Suprapubic skin (tissue), 4 donors: ENCODE measurements at places on chromosomes 16 and 17.

- no peak for DNase-seq
Observed at GRCh38 chr17:69567130-69567529, 152.6 kb downstream of the MAP2K6 start.

DNA sequence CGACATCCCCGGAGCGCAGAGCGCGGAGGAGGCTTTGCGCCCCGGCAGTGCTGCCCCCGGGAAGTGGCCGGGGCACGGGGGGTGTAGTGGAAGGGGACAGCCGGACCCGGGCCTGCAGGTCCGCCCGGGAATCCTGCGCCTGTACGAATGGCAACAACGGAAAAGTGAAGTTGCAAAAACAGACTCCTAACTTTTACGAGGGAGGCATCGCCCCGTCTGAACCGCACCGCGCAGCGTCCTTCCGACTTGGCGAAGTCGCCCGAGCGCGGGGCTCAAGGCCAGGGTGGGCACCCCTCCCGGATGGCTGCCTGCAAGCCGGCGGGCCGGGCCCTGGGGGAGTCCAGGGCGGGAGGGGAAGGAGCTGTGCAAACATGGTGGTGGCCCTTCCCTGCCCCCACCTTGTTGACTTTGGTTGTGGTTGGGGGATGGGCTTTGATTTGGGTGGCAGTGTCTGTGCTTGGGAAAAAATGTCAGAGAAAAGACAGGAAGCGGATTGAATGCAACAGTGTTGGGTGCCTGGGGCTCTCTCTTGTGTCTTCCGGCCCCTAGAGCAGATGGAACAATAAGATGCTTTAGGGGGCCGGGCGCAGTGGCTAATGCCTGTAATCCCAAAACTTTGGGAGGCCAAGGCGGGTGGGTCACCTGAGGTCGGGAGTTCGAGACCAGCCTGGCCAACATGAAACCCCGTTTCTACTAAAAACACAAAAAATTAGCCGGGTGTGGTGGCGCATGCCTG lies 675 bp downstream of the RNF213 start:
- no peak for DNase-seq

GRCh38 chr17:14119546-14119945 lies 50.2 kb downstream of the COX10 start:
- no peak for DNase-seq

DNA sequence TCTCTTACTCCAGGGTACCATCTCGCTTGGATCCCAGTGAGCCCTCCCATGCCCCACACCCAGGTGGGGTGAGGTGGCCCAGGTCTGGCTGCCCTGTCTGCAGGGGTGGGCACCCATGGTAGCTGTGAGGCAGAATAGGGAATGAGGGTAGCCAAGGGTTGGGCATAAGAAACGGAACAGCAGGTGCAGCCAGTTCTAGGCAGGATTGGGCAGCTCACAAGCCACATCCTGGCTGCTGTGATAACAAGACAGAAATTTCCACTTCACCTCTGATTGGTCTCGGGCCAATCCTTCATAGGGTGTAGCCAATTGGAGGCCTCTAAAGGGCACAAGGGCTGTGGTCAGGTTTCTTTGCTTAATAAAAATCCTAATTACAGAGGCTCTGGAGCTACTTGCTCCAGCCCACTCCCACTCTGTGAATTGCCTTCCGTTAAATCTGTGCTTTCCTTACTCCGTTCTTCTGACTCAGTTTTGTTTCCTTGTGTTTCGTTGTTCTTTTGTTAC lies 1.5 kb upstream of the ARHGDIG start:
- DNase-seq, result no peak

DNA sequence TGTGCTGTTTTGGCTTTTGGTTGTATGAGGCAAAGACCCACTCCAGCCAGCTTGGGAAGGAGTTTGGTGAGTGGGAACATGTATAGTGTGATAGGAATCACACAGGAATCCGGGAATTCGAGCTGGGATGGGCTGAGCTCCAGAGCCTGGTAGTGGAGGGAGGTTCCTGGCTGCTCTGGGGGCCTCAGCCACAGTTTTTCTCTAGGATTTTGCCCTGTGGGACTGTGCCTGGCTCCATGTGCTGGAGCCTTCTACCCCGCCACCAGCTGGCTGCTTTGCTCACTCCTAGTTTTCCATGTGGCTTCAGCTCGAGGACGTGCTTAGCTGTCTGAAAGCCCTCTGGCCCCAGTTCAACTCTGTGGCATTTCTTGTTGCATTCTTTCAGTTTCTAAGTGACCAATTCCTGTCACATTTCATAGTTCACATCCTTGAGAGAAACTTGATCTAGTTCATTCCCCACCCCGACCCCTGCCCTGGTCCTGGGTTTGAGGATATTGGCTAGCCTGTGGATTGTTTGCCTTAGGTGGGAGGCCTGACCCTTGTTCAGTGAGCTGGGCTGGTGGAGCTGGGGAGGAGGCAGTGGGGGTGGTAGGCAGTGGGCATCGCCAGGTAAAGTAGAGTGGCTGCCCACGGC lies 5.0 kb downstream of the SEC14L1 start:
- no peak for DNase-seq

DNA sequence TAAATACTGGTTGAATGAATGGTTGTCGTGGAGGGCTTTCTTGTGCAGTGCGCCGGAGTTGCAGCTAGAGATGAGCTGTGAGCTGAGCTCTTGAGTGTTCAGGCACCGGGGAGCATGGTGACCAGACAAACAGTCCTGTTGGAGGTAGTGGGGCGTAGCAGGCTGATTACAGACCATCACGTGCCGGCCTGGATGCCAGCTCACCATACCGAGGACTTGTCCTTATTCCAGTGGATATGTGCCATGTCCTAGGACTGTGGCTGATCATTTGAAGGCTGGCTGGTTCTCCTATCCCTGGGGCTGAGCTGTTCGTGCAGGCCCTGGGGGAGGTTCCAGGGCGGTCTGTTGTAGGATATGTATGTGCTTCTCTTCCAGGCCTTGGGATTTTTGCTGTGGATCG lies 60.0 kb downstream of the ABCC1 start:
- no peak for DNase-seq

DNA sequence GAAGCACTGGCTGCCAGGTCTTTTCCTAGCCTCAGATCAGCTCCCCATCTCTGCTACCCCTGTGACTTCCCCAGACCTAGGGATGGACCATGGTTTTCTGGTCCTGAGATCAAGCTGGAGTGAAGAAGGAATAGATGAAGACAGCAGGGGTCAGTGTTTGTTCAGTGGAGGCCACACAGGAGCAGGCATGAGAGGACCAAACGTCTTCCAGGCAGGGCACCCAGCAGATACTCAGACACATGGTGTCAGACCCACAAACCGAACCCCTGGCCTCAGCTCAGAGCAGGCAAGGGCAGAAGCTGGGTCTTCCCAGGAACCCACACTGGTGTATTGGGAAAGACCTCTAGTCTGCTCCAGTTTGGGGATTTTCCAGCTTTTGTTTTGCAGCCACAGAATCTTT lies 189.7 kb downstream of the IRX5 start:
- no peak for DNase-seq

DNA sequence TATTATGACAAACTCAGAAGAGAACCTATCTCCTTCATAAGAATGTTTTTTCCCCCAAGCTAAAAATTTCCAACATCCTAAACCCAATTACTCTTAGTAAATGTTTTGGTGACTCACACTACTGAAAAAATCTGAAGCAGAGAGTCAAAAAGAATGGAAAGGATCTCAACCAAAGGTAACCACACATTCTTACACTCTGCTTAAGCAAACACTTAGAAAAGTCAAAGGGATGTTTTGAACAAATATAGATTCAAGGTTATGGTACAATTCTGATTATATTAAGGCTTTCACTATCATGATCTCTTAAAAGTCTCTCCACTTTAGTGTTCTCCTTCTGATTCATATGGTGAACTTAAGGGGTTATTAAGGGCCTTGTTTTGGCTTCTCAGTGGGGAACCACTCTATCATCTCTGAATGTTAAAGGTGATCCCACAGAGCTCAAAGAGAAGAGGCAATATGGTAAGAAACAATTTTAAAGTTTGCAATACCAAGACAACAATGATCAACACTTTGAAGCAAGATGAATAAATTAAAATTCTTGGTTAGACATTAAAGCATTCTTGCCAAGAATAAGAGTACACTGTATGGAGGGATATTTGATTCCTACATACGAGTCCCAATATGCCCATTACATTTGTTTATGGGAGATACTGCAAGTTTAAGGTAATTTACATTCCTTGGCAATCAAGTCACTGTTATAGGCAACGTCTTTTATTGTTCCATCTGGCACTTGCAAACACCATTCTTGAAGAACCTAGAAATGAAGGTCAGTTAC lies 69.2 kb downstream of the CDC27 start:
- DNase-seq, result no peak

DNA sequence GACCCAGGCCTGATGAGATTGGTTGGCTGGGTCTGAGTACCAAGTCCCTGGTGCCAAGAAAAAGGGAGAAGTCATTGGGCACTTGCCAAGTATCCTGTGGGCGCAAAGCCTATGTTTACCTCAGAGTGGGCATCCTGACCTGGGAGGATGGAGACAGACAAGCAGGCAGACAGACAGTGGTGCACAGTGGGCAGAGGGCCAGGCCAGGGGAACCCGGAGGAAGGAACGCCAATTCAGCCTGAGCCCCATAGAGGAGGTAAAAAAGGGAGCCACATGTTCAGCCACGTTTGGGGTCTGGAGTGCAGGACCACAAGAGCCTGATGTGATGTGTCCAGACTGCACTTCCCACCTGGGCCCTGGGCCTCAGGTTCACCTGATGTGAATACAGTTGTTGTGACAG lies 5.4 kb downstream of the PHKG2 start:
- no peak for DNase-seq

- DNase-seq, result no peak
Observed at GRCh38 chr16:74623214-74623838, 16.4 kb upstream of the GLG1 start.

- DNase-seq, result no peak
Observed at GRCh38 chr16:14198572-14198971, 127.5 kb downstream of the MRTFB start.

GRCh38 chr16:52925143-52925542 lies 127.6 kb downstream of the CHD9NB start:
- DNase-seq, result no peak

DNA sequence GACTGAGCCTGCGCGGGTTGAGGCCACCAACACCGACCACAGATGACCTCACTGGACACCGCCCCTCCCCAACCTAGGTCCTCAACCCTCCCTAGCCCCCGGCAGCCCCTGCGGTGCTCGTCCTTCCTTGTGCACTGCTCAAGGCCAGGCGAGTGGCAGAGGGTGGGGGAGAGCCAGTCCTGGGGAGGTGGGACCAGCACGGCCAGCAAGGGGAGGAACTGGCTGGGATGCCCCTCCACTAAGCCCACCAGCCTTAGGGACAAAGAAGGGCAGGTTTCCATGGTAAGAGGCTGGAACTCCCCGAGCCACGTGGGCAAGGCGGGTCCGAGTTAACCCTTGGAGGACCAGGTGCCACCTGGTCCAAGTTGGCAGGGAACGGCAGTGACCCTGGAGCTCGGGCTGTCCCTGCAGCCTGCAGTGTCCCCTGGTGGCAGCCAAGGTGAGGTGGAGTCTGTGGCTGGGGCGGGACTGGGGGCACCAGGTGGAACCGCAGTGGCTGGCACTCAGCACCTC lies 9.2 kb downstream of the FSCN2 start:
- DNase-seq, result no peak

DNA sequence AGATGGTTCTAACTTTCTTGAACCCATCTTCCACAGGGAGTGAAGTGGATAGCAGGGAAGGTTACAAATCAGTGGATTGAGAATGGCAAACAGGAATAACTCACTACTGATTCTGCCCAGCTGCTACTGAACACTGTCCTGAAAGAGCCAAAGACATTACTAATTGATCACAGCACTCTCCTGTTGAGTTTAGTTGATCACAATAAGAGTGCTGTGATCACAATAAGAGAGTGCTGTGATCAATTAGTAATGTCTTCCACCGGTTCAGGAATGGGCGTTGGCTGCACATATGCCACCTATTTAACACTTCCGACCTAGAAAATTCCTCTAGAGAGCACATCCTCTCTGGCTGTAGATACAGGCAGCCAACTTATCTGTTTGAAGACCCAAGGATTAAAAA lies 11.4 kb downstream of the CFAP97D1 start:
- no peak for DNase-seq

- no peak for DNase-seq
Observed at GRCh38 chr16:20243731-20244281, 83.5 kb downstream of the GP2 start.

DNA sequence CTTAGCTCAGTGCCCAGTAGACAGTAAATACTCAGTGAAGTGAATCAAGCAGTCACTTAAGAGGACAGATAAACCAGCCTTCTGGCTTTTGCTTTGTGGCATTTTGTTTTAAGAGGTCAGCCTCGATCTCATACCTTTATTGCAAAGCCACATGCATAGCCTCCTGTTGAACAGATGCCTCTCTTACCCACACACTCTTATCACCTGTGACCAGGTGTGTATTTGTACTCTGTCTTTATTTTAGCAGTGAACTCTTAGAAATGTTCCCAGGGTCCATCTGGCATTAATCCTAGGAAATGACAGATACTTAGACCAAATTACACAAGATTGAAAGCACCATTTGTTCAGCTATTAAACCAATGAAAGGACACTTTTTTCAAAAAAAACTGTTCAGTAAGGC lies 1426.5 kb downstream of the CDH11 start:
- DNase-seq, result no peak

- no peak for DNase-seq
Observed at GRCh38 chr16:19090916-19091315, 22.8 kb upstream of the ITPRIPL2 start.
